Tibial artery (tissue), 4 donors: ENCODE measurements at places on chromosomes 3 and 15.

DNA sequence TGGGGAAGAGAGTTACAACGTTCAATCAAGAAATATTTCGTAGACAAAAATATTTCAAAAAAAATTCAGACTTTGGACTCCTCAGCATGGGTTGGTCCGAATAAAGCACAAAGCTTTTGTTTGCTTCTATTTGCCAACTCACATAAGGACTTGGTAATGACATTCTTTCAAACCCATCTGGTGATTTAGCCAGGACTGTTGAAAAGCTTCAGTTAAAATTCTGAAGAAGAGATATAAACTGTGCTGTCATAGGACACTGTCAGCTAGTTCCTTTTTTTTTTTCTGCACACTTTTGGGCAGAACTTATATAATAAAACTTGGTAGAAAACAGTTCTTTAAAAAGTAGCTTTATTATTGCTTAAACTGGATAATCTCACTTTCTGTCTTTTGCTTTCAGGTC is 660.8 kb upstream of the SGO1 start:
- no peaks in the 10 kb centered on the region for H3K36me3 ChIP-seq
- H3K27me3 ChIP-seq = no peaks in the 10 kb centered on the region
- no peak overlapping the region for H3K27ac ChIP-seq
- no peak overlapping the region for H3K4me3 ChIP-seq
- no peak for DNase-seq
- H3K4me1 ChIP-seq = no peaks in the 10 kb centered on the region

DNA sequence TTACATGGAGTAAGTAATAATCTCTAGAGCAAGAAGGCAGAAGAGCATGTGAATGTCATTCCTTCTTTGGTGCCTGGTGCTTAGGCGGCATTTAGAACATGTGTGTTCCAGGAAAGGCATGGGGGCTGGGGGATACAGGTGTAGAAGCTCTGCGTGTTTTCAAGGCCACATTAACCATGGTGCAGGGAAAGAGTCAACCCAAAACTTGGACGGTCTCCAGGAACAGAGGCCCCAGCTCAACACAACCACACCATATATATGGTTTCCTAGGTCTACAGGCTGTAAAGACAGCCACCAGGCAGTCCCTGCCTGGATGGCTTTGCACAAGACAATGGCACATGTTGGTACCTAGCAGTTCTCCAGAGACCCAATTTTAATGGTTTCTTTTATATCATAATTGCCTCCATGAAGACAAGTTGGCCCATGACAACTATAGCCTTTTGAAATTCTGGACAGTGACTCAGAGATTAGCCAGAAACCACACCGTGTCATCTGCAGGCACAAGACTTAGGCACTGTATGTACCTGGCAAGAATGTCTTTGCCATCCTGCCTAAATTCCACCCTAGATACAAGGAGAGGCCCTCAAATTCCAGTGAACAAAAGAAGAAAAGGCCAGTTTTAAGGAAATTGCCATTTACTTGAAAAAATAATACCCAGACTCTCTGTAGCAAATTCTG is 25.0 kb upstream of the DGKG start:
- peaks cover 15% of the 10 kb centered on the region for H3K4me1 ChIP-seq
- no peaks in the 10 kb centered on the region for H3K36me3 ChIP-seq
- no peaks in the 10 kb centered on the region for H3K27me3 ChIP-seq
- no peak overlapping the region for H3K27ac ChIP-seq
- DNase-seq = no peak
- no peak overlapping the region for H3K4me3 ChIP-seq

DNA sequence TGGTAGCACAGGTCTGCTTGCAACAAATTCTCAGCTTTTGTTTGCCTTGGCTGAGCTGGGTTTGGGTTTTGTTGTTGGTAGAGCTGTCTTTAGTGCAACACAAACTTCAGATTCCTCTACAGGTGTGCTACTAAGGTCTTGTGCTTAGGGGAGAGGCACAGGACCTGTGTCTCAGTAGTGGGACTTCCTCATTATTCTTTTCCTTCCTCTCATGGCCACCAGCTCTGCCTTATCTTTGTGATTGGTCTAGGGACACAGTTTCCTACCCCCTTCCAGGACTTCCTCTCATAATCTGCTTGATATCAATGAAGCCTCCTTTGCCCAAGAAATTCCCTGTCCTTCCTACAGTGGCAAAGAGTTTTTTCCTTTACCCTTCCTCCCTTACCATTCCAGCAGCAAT is 24.9 kb upstream of the DNAAF4 start:
- no peaks in the 10 kb centered on the region for H3K36me3 ChIP-seq
- no peak overlapping the region for H3K27ac ChIP-seq
- no peaks in the 10 kb centered on the region for H3K27me3 ChIP-seq
- no peak overlapping the region for H3K4me3 ChIP-seq
- DNase-seq = no peak
- no peaks in the 10 kb centered on the region for H3K4me1 ChIP-seq

DNA sequence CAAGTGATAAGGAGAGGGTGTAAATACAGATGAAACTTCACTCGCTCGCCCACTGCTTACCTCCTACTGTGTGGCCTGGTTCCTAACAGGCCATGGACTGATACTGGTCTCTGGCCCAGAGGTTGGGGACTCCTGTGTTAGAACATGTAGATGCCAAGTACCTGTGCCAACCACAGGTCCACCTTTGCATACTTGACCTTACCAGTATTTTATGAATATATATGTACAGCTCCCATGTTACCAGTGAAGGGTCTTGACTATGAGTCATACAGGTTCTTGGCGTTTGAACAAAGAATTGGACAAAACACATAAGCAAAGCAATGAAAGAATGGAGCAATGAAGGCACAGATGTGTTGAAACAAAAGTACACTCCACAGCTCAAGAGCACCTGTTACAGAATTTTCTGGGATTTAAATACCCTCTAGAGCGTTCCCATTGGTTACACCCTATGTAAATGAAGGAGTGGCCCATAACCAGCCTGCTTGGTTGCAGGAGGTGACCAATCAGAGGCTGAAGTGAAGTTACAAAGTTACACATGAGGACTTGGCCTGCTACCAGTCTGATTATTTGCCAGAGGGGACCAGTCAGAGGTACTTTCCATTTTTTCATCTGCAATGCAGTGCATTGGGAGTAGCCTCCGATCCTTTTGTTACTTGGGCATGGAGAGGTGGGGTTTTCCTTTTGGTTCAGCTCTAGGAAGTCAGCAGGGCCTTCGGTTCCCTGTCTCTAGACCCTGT is 1.7 kb upstream of the GFM1 start:
- no peaks in the 10 kb centered on the region for H3K36me3 ChIP-seq
- H3K4me3 ChIP-seq = no peak overlapping the region
- H3K4me1 ChIP-seq = peaks cover 19% of the 10 kb centered on the region
- no peak overlapping the region for H3K27ac ChIP-seq

DNA sequence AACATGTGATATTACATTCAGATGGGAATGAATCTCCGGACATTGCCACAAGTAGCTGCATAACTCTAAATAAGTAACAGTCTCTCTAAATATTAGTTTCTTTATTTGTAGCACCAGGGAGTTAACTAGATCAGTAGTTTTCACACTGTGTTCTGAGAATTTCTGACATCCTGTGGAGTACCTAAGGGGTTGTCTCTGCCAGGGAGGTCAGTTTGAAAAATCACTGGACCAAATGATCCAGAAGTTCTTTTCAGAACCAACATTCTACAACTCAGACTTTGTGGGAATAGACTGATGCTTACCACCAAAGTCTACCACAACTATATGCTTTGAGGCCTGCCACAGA is 9.0 kb upstream of the ILDR1 start:
- no peak overlapping the region for H3K4me3 ChIP-seq
- DNase-seq = no peak
- H3K4me1 ChIP-seq = no peaks in the 10 kb centered on the region
- no peaks in the 10 kb centered on the region for H3K27me3 ChIP-seq
- no peaks in the 10 kb centered on the region for H3K36me3 ChIP-seq
- no peak overlapping the region for H3K27ac ChIP-seq

GRCh38 chr3:184752361-184752760 is 40.5 kb upstream of the MAGEF1 start:
- H3K36me3 ChIP-seq = no peaks in the 10 kb centered on the region
- peaks cover 18% of the 10 kb centered on the region for H3K4me1 ChIP-seq
- no peak overlapping the region for H3K4me3 ChIP-seq
- no peak overlapping the region for H3K27ac ChIP-seq

DNA sequence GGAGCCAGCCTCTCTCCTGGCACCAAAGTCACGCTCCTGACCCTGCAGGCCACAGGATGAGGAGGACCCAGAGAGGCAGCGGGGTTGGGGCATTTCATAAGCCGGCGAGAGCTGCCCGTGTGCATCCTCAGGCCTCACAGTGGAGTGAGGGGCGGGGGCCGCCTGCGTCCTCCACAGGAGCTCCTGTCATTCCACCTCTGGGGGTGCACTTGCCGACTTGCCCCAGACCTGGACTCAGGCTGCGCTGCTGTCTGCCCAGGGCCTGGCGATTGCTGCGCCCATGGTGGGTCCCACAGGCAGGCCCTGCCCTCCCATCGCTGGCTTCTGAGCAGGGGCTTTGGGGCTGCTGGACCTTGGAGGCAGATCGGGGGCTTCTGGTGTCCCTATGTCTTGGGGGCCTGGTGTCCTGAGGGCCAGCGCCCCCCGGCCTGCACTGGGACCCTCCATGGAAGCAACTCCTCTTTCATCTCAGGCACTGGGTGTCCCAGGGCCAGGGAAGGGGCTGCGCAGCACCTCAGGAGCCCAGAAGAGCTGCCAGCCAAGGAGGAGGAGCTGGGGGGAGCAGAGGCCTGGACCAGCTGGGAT is 184.0 kb downstream of the GOLGA6L6 start:
- peak; percentile 66 for DNase-seq
- no peak overlapping the region for H3K27ac ChIP-seq
- no peaks in the 10 kb centered on the region for H3K4me1 ChIP-seq
- no peaks in the 10 kb centered on the region for H3K27me3 ChIP-seq
- no peak overlapping the region for H3K4me3 ChIP-seq

- H3K27ac ChIP-seq = no peak overlapping the region
- DNase-seq = no peak
- H3K27me3 ChIP-seq = no peaks in the 10 kb centered on the region
- no peaks in the 10 kb centered on the region for H3K36me3 ChIP-seq
- peaks cover 4% of the 10 kb centered on the region for H3K4me1 ChIP-seq
Measured at GRCh38 chr3:73465926-73466325, 158.8 kb downstream of the PDZRN3 start.

DNA sequence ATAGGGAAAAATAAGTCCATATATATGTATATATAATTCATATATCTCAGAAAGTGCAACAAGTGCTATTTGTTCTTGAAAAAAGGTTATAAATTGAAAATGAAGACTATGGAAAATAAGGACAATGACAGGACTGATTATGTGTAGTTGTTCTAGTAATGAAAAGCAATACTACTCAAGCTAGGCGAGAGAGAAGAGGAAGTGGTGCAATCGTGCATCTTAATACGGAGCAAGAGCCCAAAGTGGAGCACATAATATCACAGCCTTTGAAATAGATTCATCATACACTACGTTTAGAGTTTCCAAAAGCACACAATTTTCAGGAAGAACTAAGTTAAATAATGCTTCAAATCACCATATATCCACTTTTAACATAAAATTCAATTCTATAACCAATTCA is 87.9 kb downstream of the ULK4 start:
- no peak for DNase-seq
- H3K4me3 ChIP-seq = no peak overlapping the region
- no peaks in the 10 kb centered on the region for H3K27me3 ChIP-seq
- H3K27ac ChIP-seq = no peak overlapping the region
- no peaks in the 10 kb centered on the region for H3K4me1 ChIP-seq
- no peaks in the 10 kb centered on the region for H3K36me3 ChIP-seq

GRCh38 chr3:54600441-54601204 is 327.2 kb downstream of the LRTM1 start:
- no peak for DNase-seq
- H3K27ac ChIP-seq = no peak overlapping the region
- H3K27me3 ChIP-seq = peaks cover 5% of the 10 kb centered on the region
- H3K4me1 ChIP-seq = peaks cover 18% of the 10 kb centered on the region
- no peak overlapping the region for H3K4me3 ChIP-seq

DNA sequence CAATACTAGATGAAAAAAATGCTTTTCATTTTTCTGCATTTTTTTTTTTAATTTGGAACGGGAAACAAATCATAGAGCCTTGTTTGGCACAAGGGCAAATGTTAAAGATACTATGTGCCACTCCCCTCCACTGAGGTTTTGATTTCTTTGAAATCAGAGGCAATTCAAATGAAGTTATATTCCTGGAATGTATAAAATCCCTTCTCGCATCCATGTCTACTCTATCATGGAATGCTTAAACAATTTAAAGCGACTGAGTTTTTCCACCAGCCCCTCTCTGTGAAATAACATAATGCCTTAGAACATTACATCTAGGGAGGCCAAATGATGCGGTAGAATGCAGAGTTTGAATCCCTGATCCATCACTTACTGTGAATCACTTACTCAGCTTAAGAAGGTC is 69.7 kb downstream of the FMN1 start:
- H3K36me3 ChIP-seq = no peaks in the 10 kb centered on the region
- H3K27ac ChIP-seq = no peak overlapping the region
- no peaks in the 10 kb centered on the region for H3K27me3 ChIP-seq

GRCh38 chr3:55661571-55661970 is 174.5 kb upstream of the WNT5A start:
- no peak overlapping the region for H3K27ac ChIP-seq
- H3K4me1 ChIP-seq = no peaks in the 10 kb centered on the region
- no peak overlapping the region for H3K4me3 ChIP-seq
- no peaks in the 10 kb centered on the region for H3K27me3 ChIP-seq
- H3K36me3 ChIP-seq = no peaks in the 10 kb centered on the region

GRCh38 chr3:25495726-25496253 is 67.7 kb downstream of the RARB start:
- H3K27ac ChIP-seq = no peak overlapping the region
- DNase-seq = no peak
- peaks cover 2% of the 10 kb centered on the region for H3K4me1 ChIP-seq
- H3K36me3 ChIP-seq = no peaks in the 10 kb centered on the region
- no peak overlapping the region for H3K4me3 ChIP-seq

GRCh38 chr15:27237319-27237939 is 266.4 kb downstream of the GABRG3 start:
- H3K4me3 ChIP-seq = no peak overlapping the region
- no peaks in the 10 kb centered on the region for H3K4me1 ChIP-seq
- no peak for DNase-seq
- H3K36me3 ChIP-seq = no peaks in the 10 kb centered on the region
- H3K27me3 ChIP-seq = no peaks in the 10 kb centered on the region

- H3K4me3 ChIP-seq = no peak overlapping the region
- DNase-seq = no peak
- H3K27ac ChIP-seq = no peak overlapping the region
- H3K4me1 ChIP-seq = no peaks in the 10 kb centered on the region
- H3K27me3 ChIP-seq = no peaks in the 10 kb centered on the region
Measured at GRCh38 chr15:98226578-98226977, 266.1 kb downstream of the ARRDC4 start.

- H3K36me3 ChIP-seq = no peaks in the 10 kb centered on the region
- no peak overlapping the region for H3K27ac ChIP-seq
- no peaks in the 10 kb centered on the region for H3K4me1 ChIP-seq
- no peaks in the 10 kb centered on the region for H3K27me3 ChIP-seq
- no peak overlapping the region for H3K4me3 ChIP-seq
- DNase-seq = no peak
Measured at GRCh38 chr3:157667493-157667892, 164.3 kb upstream of the VEPH1 start.
